Gastrocnemius medialis (tissue), 4 donors: ENCODE measurements at places on chromosomes 4 and X. TPM values are rescaled to one million over a fixed set of nuclear protein-coding genes. Genes with fewer than 3 reads are reported as not detected.

GRCh38 chr4:53306729-53307128 is 59.1 kb downstream of the SCFD2 start:
- no peak for DNase-seq

GRCh38 chr4:149076401-149076800 is 634.2 kb upstream of the NR3C2 start:
- DNase-seq, result no peak

The PAGE4 gene
- not detected for total RNA-seq

DNA sequence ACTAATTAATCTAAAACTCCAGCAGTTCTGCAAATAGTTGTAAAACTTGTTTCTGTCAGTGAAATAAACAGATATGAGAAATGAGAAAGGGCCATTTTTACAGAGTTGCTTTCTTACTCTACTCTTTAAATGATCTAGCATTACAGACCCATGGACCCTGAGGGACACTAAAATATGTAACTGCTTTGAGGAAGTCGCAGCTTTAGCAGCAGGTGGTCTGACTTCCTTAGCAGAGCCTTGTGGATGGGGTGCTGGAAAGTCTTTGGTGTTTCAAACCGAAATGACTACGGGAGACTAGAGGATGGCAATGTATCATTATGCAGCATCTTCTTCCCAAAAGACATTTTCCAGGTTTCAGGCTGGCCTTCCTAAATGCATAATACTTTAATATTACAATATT is 18.7 kb downstream of the SHISA3 start:
- DNase-seq, result no peak

DNA sequence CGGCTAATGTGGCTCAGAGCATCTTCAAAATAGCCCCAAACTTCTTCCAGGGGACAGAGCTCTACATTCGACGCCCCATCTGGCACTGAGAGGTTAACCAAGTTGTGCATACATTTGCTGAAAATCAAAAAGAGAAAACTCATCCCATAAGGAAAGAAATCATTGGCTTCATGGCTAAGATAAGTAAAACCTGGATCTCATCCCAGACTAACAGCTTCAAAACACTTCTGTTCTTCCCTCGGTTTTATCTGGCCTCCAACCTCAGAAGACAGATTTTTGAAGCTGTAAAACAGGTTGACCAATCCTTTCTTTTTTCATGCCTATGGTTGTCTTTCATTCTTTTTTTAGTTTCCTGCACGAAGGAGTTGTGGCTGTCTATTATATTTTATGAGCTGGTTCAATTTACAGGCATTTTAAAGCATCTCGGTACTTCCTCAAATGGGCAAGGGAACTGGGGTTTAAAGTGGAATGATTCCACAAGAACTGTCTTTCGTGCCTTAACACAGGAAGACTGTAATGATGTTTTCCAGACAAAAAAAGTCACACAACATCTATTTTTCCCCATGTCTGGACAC is 107.6 kb downstream of the DLG3 start:
- no peak for DNase-seq

GRCh38 chr4:21893136-21893535 is 55.4 kb downstream of the KCNIP4 start:
- no peak for DNase-seq

DNA sequence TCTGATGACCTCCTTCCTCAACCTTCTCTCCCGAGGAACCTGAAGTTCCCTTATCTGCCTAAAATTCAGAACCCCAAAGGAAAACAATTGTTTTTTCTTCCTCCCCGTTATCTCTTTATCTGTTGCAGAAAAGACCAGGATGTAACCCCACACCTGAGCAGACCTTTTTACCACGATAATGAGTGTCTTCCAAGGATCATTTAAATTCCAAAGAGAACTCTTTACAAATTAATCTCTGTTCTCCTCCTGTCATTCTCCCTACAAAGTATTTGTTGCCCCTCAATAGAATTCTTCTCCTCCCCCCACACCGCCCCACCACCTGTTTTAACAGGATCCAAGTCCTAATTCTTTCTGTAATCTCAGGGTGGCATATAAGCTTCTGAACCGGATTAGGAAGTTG is 78.5 kb upstream of the NLGN4X start:
- DNase-seq, result no peak

GRCh38 chr4:35912174-35912573 is 332.1 kb downstream of the ARAP2 start:
- no peak for DNase-seq

The GAGE12J gene
- not detected for total RNA-seq

DNA sequence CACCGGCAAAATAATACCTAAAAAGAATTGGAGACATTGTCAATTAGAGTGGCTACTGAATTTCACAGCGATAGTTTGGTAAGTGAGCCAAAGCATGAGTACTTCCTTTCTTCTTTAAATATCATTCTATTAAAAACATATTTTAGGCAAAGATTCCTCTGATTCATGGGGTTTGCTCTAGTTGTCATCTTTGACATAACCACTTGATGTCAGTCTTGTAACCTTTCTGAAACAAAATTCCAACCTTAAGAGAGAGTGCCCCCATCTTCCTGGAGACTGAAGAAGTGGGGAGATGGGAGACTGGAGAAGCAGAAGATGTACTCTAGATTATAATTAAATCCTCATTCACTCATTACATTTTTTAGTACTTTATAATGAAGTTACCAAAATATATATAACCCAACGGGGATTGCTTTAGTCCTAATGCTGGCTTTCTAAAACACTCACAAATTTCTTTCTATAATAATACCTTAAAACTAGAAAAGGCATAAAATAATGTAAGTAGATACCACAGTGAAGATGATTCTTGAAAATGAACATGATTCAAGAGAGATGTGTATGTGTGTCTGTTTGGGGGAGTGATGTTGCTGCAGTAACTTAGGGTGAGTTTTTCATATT is 96.4 kb downstream of the EMCN start:
- no peak for DNase-seq

The TRIM2 gene
- total RNA-seq, result 4.7 TPM

The MAGEB2 gene
- total RNA-seq, result not detected

DNA sequence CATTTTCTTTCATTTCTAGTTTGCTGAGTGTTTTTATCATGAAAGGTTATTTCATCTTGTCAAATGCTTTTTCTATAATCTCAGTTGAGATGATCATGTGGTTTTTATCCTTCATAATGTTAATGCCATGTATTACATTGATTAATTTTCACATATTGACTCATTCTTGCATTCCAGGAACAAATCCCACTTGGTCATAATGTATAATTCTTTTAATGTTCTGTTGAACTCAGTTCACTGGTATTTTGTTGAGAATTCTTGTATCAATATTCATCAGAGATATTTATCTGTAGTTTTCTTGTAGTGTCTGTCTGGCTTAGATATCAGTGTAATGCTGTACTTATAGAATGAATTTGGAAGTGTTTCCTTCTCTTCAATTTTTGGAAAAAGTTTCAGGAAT is 16.7 kb upstream of the LHFPL1 start:
- DNase-seq, result no peak

- no peak for DNase-seq
Observed at GRCh38 chr4:171648926-171649325, 164.3 kb upstream of the GALNTL6 start.

DNA sequence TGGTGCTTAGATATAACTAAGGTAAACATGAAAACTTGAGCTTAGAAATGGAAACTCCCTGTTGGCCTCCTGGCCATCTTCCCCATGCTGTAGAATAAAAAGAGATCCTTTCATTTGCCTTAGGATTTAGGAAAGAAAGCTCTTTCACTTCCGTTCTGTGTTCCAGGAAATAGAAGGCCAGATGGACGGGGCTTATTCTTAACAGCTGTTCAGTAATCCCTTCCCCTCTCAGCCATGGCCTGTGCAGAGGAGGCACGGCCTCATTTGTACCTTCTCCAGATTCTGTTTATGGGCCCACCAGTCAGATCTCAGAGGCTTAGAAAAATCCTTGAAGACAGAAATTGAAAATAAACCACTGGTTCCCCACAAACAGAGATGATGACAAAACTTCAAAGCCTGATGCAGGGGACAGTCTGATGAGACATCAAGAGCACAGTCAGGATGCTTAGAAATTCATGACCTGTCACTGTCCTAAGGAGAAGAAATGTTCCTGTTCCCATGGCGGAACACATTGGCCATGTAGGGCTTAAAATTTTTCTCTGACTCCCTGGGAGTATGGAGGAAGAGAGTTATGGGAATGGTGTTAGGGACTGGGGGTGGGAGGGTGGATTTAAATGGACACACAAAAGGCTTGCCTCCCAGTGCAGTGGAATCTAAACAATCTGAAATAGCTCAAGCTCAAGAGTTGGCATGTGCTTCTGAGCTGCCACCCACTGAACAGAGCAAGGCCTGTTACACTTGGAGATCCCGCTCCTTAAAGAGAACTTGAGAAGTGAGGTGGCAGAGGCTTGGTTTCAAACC is 188.8 kb downstream of the SOWAHB start:
- DNase-seq, result no peak

The NSUN7 gene
- total RNA-seq, result 0.18 TPM

GRCh38 chrX:154436374-154436982 is 476 bp upstream of the GDI1 start:
- no peak for DNase-seq

The QRFPR gene
- not detected for total RNA-seq

DNA sequence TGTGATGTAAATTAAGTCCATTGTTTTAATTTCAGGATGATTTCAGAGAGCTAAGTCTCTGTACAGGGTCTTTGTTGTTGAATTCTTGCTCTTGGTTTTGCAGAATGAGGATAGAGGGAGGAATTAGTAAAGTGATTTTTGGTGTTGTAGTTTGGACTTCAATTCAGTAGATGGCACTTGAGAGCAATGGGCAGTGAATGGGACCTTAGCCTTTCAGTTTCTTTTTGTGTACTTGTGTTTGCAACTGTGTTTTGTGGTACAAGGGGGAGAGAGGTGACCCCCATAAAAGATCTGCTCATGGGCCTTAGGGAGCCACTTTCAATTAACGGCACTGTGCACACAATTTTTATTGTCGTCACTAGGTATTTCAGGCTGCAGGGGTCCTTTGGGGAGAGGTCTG is 340.0 kb downstream of the DCAF12L2 start:
- no peak for DNase-seq

The SPANXN4 gene
- total RNA-seq, result not detected

The KLF3 gene
- total RNA-seq, result 24.6 TPM

DNA sequence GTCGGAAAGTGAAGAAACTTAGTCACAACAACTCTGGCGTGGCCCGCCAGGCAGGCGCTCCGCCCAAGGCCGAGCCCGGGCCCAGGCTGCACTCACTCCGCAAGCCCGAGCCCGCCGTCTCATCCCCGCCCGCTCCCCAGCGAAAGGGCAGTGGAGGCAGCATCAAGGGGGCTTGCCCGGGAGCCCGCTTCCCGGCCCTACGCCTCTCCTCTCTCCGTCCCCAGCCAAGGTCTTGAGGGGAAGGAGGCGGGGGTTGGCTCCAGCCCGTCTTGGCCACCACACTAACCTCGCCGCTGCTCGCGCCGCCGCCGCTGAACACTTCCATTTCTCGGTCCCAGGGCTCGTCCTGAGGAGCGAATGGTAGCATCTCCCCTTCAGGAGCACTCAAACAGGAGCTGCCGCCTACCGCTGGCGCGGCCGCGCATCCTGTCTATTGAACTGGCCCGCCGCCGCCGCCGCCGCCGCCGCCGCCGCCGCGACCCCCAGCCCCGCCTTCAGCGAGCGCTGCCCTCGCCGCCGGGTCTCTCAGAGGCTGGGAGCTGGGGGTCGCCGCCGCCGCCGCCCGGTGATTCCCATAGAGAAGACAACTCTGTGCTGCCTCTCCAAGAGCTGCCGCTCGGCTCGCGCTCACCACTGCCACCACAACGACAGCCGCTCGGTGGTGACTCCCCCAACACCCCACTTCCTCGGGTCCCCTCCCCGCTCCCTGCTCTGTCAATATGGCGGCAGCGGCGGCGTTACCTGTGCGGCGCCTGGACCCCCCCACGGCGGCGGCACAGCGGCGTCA is at the start of gene RPS6KA6:
RPS6KA6 (minus strand) TSS at position 667 of the 787 bp plus-strand sequence; CDS start at position 367, 300 bp downstream.
- DNase-seq, result no peak

DNA sequence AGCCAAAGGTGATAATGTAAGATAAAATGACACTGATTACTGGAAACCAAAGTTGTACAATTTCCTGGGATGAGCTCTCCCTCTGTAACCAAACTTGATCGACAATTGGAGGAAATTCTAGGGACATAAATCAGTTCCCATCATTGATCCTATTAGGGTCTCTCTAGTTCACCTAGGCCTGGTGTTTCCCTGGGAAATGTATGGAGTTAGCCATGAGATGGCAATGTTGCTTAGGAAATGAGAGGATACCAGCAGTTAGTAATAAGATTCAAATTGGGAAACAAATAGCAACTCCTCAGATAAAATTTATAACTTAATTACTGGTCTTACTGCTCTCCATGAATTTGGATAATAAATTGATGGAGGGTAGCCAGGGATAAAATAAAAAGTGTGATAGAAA is 52.2 kb downstream of the SPATA18 start:
- no peak for DNase-seq
